ENCODE measurements at places on chromosomes 13 and 19.

GRCh38 chr19:5943623-5944022 lies 29.6 kb downstream of the CAPS start:
- DNase-seq: no peak

DNA sequence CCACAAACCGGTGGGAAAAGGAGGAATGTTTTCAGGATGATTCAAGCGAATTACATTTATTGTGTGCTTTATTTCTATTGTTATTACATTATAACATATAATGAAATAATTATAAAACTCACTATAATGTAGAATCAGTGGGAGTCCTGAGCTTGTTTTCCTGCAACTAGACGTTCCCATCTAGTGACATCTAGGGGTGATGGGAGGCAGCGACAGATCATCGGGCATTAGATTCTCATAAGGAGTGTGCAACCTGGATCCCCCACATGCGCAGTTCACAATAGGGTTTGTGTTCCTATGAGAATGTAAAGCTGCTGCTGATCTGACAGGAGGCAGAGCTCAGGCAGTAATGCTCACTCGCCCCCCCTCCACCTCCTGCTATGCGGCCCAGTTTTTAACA lies 54.5 kb downstream of the SPTBN4 start:
- DNase-seq: no peak

- DNase-seq: no peak
Observed at GRCh38 chr19:1970806-1971502, 30.0 kb downstream of the CSNK1G2 start.

DNA sequence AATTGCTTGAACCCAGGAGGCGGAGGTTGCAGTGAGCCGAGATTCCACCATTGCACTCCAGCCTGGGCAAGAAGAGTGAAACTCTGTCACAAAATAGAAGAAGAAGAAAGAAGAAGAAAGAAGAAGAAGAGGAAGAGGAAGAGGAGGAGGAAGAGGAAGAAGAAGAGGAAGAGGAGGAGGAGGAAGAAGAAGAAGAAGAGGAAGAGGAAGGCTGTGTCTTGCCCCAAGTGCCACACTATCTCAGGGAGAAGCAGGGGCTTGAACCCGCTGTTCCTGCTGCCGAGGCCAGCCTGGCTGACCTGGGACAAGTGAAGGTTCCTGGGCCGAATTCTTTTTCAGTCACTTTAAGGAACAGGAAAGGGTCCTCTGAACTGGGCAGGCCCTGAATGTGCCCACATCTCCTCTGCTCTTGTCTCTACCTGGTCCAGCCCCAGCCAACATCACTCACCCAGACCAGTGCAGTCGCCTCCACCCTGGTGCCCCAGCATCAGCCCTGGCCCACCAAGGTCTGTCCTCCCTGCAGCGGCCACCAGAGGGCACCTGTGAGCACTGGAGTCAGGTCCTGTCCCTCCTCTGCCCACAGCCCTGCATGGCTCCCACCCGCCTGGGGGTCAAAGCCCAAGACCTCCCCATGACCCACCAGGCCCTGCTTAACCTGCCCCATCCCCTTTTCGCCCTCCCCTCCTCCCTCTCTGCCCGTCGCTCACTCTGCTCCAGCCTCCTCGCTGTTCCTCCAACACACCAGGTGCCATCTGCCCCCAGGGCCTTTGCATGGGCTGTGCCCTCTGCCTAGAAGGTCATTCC lies 20.0 kb downstream of the TICAM1 start:
- peak; percentile 33 for DNase-seq

- no peak for DNase-seq
Observed at GRCh38 chr19:13840305-13841085, 36.4 kb upstream of the NANOS3 start.

All from NCI-H1930 (cell line).